ENCODE measurements at places on chromosomes 1 and 21.

DNA sequence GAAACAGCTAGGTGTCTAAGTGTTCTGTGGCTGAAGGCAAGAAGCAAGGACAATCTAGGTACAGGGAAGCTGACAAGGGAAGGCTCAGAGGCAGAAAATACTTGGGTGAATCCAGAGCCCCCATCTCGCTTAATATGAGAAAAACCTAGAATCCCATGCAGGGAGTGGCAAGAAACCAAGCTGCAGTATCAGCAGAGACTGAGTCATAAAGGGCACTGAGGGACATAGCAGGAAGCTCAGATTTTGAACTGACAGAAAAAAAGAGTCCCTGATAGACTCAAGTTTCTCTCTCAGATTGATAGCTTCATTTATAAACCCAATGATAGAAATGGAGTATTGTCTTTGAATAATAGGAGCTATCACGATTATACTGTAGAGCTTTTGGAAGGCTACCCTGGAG is 77.3 kb upstream of the KCNJ15 start:
- no peak for DNase-seq

GRCh38 chr1:182121787-182122186 is 60.3 kb upstream of the ZNF648 start:
- DNase-seq = no peak

DNA sequence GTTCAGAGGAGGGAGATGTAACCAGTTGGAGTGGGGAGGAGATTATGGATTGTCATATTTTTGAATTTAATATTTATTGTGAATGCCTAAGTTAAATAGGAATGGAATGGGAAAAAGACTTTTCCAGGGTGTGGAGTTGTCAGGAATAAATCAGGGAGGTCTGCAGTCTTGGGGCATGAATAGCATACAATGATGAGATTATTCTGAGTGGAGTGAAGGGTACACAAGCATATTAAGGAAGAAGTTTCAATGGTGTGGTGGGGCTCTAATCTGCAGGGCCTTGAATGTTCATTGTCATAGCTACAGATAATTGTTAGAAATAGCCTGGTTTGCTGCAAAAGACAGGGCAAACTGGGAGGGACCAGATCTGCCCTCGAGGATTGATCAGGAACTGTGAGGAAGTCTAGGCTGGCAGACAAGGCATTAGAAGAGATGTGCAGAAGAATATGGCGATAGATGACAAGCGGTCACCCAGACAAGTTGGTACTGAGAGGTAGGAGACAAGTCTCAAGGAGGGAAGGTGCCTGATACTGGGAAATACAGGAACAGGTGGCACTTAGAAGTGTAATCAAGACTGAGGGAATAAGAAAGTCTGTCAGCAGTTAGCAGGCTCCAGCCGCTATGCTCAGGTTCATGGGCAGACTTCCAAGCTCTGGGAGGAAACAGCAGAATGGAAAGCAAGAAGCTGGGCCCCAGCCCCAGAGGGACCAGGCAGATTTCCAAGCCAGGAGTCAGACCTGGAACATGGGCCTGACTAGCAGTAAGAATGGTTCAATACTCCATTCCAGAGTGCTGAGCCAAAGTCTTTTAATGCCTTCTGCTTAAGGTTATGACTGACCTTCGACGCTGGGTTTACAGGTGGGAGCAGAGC is 20.9 kb upstream of the RGL1 start:
- peak; percentile 10 for DNase-seq

GRCh38 chr1:206882555-206882954 is 14.7 kb upstream of the IL24 start:
- DNase-seq = no peak

DNA sequence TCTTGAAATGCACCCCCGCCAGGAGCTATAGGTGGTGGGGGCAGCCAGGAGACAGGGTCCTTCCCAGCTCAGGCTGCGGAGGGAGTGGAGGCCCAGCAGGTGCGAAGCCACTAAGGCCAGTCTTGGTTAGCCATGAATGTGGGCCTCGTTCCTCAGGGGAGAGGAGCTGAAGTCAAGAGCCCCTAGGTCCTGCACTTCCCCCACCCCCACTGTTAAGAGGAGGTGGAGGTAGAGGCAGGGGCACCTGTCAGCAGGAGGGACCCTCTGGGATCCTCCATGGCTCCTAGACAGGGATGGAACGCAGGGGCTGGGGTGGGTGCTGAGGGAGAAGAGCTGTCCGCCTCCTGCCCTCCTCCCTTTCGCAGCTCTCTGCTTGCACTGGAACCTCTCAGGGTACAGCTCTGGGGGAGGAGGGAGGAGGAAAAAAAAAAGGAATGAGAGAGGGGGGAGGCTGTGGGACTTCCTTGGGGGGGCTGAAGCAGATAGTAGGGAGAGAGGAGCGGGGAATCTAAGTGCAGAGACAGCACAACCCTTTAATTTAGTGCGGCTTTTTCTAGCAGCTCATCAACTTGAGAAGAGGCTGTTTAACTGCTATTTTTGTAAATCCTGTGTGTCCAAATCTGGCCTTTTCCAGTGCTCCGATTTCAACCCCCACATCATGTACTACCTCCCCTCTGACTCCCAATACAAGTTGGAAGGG is 37.0 kb downstream of the MATN1 start:
- DNase-seq = no peak

DNA sequence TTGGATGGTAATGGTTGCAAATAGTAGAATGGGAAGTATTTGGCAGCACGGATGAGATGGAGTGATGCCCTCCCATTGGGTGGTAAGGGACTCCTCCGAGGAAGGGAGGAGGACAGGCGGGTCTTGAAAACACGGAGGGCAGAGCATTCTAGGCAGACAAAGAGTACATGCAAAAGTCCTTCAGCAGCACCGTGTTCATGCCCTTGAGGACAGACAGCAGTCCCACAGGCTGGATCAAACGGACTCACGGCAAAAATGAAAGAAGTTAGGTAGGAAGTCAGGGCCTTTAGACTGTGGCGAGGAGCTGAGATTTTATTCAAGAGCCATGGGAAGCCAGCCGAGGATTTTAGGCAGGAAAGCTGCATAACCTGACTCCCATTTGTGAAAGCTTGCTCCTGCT is 253.9 kb downstream of the RHOU start:
- no peak for DNase-seq

DNA sequence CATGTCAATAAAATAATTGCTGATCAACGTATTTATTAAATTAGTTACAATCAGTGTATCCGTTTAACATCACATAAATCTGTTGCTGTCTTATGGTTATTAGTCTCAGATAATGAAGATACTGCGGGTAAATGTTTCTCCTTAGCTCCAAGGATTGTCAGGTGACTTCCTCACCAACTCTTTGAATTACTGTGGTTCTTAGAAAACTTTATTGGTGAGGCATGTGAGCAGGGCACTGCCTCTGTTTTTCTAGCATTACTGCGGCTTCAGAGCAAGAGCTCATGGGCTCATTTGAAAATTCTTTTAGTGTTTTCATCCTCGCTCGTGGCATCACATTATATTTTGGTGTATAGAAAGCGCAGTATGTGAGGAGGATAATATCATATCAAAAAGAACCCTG is 555.9 kb downstream of the LMO4 start:
- DNase-seq = no peak

DNA sequence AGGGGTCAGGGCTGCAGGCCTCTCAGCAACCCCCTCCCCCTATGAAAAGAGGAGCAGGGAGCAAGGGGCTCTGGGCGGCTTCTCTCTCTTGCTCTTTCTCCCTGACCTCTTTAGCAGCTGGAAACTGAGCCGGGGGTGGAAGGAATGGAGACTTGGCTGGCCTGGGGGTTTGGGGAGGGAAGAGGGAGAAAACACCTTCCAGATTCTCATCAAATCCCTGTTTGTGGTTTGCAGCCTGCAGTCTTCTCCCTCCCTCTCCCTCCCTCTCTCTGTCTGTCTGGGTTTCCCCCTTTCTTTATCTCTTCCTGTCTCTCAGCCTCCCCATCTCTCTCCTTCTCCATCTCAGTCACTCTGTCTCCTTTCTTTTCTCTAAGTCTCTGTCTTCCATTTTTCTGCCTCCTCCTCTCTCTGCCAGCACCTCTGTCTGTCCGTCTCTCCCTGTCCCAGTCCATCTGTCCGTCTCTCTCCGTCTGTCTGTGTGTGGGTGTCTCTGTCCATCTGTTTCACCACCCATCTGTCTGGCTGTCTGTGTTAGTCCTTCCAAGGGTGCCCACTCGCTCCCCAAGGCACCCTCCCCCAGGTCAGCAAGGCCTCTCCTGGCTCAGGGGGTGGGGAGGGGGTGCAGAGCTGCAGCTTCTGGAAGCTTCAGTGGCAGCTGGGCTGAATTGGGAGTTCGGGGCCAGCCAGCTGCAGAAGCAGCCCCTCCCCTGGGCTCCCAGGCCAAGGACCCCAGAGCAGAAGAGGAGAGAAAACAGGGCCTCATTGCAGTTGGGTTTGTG is 6.2 kb downstream of the AHDC1 start:
- no peak for DNase-seq

GRCh38 chr1:202198366-202198724 is 4.7 kb downstream of the LGR6 start:
- no peak for DNase-seq

- DNase-seq = no peak
Observed at GRCh38 chr21:41865002-41865777, 14.0 kb downstream of the PRDM15 start.

GRCh38 chr1:201488830-201489589 is 17.9 kb downstream of the CSRP1 start:
- DNase-seq = no peak

DNA sequence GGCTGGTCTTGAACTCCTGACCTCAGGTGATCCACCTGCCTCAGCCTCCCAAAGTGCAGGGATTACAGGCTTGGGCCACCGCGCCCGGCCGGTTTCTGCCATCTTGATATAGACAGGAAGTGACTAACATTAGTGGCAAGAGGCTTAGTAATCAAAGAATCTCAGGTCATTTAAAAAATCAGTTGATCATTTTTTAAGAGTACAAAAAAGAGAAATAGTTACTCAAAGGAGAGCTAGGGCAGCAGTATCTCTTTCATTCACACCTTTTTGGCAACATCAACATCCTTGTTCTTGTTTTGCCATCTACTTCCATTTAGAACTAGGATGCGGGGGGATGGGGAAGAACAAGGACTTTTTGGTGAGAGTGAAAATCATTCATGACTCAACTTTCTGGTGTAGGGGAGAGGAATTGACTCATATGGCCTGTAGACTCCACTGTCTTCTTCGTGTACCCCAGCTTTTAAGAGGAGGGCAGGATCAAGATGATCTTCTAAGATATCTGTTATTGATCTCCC is 8.8 kb downstream of the FCRLB start:
- DNase-seq = no peak

GRCh38 chr1:43054961-43055360 is 96.3 kb upstream of the SLC2A1 start:
- DNase-seq = no peak

DNA sequence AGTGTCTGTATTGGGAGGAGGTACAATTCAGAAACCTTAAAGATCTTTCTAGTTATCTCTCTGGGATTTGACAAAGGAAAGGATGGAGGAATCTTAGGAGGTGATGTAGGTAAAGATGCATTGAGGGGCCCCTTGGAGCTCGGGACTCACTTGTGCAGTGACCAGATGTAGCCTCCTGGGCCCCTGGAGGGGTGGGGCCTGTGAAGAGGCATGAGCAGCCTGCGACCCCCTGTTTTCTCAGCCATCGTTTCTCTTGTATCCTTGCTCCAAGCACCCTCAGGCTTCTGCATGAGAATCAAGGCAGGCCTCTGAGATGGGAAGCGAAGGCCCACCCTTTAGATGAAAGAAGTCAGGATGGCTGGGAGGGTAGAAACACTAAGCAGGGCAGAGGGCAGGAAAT is 39.6 kb downstream of the LGR6 start:
- no peak for DNase-seq

DNA sequence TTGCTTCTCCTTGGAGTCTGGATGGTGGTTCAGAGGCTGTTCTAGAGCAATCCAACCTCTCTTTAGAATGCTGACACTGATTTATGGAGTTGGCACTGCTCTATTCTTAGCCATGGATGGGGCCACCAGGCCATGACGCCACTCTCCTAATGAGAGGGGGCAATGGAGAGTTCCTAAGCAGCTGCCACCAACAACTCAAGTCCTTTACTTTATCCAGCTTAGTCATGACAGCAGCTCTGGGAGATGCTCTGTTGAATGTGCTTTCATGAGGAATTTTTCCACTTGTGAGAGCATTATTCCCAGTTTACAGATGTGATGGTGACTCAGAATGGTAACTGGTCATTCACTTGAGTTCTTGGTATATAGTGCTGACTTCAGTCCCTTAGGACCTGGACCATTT is 366.3 kb downstream of the HHAT start:
- no peak for DNase-seq
